Progenitor cell of endocrine pancreas (in vitro differentiated cells): ENCODE measurements at places on chromosomes 12 and 14. TPM values are rescaled to one million over a fixed set of nuclear protein-coding genes. Genes with fewer than 3 reads are reported as not detected.

DNA sequence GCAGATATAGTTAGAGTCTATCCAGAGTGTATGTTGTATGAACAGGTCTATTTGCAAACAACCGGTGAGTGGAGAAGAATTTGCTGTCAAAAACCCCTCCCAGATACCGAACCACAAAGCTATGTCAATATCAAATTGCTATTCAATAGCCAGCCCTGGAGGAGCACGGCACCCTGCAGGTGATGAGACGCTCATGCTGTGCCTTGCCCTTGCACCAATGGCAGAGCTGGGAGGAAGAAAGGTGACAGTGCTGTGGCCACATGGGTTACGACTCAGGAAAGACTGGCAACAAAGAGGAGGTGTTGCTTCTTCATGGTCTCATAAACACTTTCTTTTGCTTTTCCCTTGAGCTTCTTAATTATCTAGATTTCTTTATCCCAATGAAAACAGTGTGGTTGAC, 55.7 kb downstream of the PAX9 start:
- peaks cover 10% of the 10 kb centered on the region for H3K4me1 ChIP-seq
- H3K27ac ChIP-seq, result no peak overlapping the region
- H3K36me3 ChIP-seq, result no peaks in the 10 kb centered on the region
- H3K27me3 ChIP-seq, result peaks cover 37% of the 10 kb centered on the region
- DNase-seq, result no peak
- no peak overlapping the region for H3K4me3 ChIP-seq

- no peak overlapping the region for H3K27ac ChIP-seq
- H3K4me1 ChIP-seq, result peaks cover 11% of the 10 kb centered on the region
- no peak for DNase-seq
- no peak overlapping the region for H3K4me3 ChIP-seq
These were observed 39.8 kb downstream of the TMTC3 start for GRCh38 chr12:88181881-88182280.

The ADAM21 gene
- total RNA-seq, result 0.11 and 0.12 TPM in 2 replicates

The LRRC43 gene
- 5.4 and 5.5 TPM in 2 replicates for total RNA-seq
